ENCODE measurements at places on chromosomes 7 and 10. TPM values are rescaled to one million over a fixed set of nuclear protein-coding genes. Genes with fewer than 3 reads are reported as not detected.

DNA sequence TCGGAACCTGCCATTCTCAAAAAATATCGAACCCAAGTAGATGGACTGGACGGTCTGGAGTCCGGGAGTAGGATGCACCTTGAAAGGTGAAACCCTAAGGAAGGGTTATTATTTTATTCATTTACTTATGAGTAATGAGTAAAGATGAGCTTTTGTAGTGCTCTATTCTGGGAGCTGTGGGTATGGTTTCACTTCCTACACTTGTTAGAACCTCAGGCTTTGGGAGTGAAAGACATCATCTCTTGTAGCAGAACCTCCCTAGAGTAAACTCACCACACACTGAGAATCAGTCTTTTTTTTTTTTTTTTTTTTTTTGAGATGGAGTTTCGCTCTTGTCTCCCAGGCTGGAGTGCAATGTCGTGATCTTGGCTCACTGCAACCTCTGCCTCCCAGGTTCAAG is 389.4 kb upstream of the AUTS2 start:
- H3K4me3 ChIP-seq: no peak overlapping the region
- no peak overlapping the region for H3K27ac ChIP-seq
- H3K36me3 ChIP-seq: no peaks in the 10 kb centered on the region
- H3K4me1 ChIP-seq: no peaks in the 10 kb centered on the region
- DNase-seq: no peak

GRCh38 chr10:106392778-106393177 is 771.7 kb downstream of the SORCS1 start:
- H3K27me3 ChIP-seq: no peaks in the 10 kb centered on the region
- H3K4me1 ChIP-seq: no peaks in the 10 kb centered on the region
- no peak overlapping the region for H3K4me3 ChIP-seq
- H3K27ac ChIP-seq: no peak overlapping the region
- no peak for DNase-seq

GRCh38 chr10:66639371-66639770 is 286.5 kb upstream of the LRRTM3 start:
- H3K36me3 ChIP-seq: no peaks in the 10 kb centered on the region
- H3K27me3 ChIP-seq: no peaks in the 10 kb centered on the region
- DNase-seq: no peak
- H3K4me1 ChIP-seq: no peaks in the 10 kb centered on the region
- H3K27ac ChIP-seq: no peak overlapping the region

DNA sequence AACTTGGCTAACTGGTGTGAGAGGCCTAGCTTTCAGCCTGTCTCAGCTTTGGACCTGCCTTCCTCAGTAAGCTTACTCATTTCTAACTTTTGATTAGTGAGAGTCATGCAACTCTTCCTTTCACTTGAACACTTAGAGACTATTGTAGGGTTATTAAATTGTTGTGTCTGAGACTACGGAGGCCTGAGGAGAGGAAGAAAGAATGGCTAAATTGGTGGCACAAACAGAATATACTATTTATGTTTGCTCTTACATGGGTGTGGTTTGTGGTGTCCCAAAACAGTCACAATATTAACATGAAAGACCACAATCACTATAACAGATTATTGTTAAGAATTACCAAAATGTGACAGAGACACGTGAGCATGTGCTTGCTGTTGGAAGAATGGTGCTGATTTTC is 82.1 kb downstream of the TRIM24 start:
- H3K36me3 ChIP-seq: no peaks in the 10 kb centered on the region
- H3K4me1 ChIP-seq: no peaks in the 10 kb centered on the region
- no peaks in the 10 kb centered on the region for H3K27me3 ChIP-seq
- H3K4me3 ChIP-seq: no peak overlapping the region
- no peak for DNase-seq
- H3K27ac ChIP-seq: no peak overlapping the region

DNA sequence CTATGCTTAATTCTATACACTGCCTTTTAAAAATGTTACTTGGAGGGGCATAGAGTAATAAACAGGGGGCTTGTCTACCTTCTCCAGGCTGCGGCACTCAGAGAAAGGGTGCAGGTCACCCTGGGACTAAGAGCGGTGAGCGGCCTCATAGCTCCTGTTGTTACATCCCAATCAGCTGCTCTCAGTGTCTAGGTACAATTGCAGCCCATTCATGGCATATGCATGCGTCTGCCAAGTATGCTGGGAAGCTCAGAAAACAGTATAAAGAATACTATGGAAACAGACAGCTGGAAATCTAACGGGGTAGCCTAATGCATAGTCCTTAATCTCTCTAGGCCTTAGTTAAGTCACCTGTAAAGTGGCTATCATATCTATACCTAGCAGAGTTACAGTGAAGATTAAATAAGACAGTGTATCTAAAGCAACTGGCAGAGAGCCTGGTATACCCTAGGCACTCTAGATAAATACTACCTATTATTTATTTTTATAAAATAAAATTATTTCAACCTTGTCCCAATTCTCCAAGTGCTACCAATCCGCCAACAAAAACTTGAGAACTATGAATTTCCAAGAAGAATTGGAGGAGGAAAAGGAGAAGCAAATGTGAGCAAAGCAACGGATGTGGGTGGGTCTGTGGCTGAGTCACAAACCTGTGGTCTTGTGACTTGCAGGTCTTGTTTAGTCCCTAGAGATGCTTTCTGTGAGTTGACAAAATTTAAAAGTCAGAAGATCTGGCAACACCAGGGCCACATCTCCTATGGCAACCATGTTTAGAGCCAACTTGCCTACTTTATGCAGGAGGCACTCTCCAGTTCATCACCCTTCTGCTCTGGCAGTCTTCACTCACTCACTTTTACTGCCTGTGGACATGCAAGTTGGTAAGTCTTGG is 183.0 kb downstream of the RAPGEF5 start:
- no peak overlapping the region for H3K4me3 ChIP-seq
- no peaks in the 10 kb centered on the region for H3K27me3 ChIP-seq
- H3K4me1 ChIP-seq: no peaks in the 10 kb centered on the region
- H3K27ac ChIP-seq: no peak overlapping the region
- no peaks in the 10 kb centered on the region for H3K36me3 ChIP-seq

- no peaks in the 10 kb centered on the region for H3K27me3 ChIP-seq
- no peaks in the 10 kb centered on the region for H3K4me1 ChIP-seq
- no peak overlapping the region for H3K4me3 ChIP-seq
- DNase-seq: no peak
Measured at GRCh38 chr7:73954181-73954580, 73.8 kb upstream of the ELN start.

DNA sequence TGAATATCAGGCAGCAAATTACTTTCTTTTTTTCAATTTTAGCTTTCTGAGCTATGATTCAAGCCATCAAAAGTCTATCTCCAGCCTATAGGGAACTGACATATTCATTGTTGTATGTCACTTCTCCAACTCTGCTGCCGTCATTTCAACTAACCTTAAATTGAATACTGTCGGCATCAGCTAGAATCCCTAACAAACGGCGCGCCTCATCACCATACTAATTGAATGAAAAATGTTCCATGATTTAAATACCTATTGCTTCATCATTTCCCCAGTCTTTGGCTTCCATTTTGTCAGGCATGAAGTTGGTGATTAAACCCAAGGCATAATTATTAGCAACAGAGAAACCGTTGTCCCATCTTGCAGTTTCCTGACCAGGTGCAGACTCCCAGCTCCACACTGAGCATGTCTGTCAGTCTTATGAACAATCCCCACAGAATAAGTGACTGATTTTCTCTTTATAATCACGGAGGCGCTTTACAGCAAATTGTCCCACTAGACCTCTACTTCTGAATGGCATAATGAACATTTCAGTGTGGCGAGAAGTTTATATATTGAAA is 83.5 kb upstream of the NPY start:
- no peak overlapping the region for H3K4me3 ChIP-seq
- H3K27ac ChIP-seq: no peak overlapping the region
- no peak for DNase-seq
- no peaks in the 10 kb centered on the region for H3K27me3 ChIP-seq

- no peaks in the 10 kb centered on the region for H3K36me3 ChIP-seq
- no peak for DNase-seq
- H3K4me3 ChIP-seq: no peak overlapping the region
- no peak overlapping the region for H3K27ac ChIP-seq
Measured at GRCh38 chr7:144830811-144831210, 5.0 kb downstream of the TPK1 start.

- H3K27me3 ChIP-seq: no peaks in the 10 kb centered on the region
- H3K4me3 ChIP-seq: no peak overlapping the region
- H3K27ac ChIP-seq: no peak overlapping the region
- no peaks in the 10 kb centered on the region for H3K36me3 ChIP-seq
- no peaks in the 10 kb centered on the region for H3K4me1 ChIP-seq
Measured at GRCh38 chr7:114988026-114988425, 66.1 kb downstream of the MDFIC start.

The HECW1 gene
- 0.77 TPM for total RNA-seq

The CCL26 gene
- not detected for total RNA-seq

The KCP gene
- total RNA-seq: 0.13 TPM

The LRRC4 gene
- total RNA-seq: not detected

Data from Panc1 (cell line).